ENCODE measurements at places on chromosomes 1 and 21.
A peak's percentile ranks its signal among the peaks of the same experiment; 100 is the strongest.

DNA sequence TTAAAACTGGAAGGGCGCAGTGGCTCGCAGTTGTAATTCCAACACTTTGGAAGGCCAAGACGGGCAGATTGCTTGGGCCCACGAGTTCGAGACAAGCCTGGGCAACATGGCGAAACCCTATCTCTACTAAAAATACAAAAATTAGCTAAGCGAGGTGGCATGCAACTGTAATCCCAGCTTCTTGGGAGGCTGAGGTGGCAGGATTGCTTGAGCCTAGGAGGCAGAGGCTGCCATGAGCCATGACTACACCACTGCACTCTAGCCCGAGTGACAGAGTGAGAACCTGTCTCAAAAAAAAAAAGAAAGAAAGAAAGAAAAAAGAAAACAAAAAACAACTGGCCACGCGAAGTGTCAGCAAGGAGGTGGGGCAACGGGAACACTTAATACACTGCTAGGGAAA is 6.3 kb downstream of the UBE2G2 start:
- DNase-seq = no peak

DNA sequence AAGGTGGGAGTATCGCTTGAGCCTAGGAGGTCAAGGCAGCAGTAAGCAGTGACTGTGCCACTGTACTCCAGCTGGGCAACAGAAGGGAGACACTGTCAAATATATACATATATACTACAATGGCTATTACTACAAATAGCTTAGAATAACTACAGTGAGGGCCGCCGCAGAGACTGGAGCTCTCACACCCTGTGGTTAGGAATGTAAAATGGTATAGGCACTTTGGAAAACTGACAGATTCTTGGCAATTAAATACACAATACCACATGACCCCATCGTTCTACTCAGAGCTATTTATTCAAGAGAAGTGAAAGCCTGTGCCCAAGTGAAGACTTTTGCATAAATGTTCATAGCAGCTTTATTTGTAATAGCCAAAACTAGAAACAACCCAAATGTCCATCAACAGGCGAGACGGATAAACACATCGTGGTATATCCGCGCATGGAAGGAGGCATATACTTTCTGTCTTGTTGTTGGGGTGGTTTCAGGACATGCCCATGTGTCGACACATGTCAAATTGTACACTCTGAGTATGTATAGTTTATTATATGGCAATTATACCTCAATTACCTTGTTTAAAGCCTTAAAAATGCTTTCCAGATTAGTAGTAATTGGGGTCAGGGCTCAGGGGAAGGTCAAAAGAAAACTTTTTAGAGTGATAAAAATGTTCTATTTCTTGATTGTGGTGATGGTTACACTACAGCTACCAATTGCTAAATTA is 123.4 kb downstream of the RIPK4 start:
- DNase-seq = no peak

- no peak for DNase-seq
These were observed 109.3 kb downstream of the TNFSF18 start for GRCh38 chr1:172941471-172941870.

- no peak for DNase-seq
These were observed 13.7 kb upstream of the CPLANE2 start for GRCh38 chr1:16250524-16251251.

DNA sequence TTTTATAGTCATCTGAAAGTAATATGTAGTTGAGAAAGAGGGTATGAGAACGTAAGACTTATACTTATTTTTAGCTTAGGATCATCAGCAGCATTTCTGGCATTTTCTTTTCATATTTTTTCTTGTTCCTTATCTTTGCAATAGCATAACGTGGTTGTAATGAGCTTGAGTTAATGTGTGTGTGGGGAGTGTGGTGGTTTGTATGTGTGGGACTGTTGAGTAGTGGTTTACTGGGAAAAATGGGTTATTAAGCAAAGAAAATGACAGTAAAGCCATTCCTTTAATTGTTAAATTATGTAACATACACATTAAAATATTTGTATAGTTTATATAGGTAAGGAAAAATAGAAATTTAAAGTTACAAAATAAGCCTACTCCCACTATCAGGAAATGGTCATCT is 15.2 kb downstream of the PIP5K1A start:
- DNase-seq = no peak

GRCh38 chr1:170765712-170766330 is 101.9 kb downstream of the PRRX1 start:
- no peak for DNase-seq

DNA sequence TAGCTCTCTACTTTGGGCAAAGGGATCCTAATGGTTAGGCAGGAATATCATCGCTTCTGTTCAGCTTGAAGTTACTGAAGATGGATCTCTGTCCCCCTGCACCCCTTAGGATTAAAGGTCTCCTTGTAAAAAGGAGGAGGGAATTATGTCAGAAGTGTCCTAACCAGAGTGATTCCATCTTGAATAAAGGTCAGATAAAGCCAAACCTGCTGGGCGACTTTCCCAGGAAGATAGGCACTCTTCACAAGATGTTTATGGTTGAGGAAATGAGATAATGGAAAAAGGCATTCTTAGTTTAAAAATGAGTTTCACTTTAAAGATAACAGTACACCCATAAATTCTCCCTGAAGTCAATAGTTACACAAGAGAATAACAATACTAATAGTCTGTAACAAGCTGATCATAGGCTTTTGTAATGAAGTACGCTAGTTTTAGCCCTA is 1.7 kb upstream of the NENF start:
- no peak for DNase-seq

DNA sequence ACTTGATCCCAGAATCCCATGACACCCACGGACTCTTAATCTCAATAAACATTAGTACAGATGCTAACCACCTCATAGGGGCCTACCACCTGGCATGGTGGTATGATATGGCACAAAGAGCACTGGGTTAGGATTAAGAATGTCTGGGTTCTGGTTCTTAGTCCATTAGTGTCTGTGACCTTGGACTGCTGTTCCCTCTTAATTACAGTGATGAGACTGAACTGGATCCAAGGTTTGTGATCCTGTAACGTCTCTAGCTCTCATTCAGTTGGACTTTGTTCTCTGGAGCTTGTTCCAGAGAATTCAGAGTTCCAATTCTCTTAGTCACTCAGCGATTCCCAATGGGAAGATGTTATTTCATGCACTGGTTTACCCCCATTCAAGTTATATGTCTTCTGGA is 23.6 kb upstream of the PIGC start:
- DNase-seq = no peak

GRCh38 chr1:194698908-194699318 is 1512.5 kb upstream of the B3GALT2 start:
- no peak for DNase-seq

GRCh38 chr1:45769261-45769932 is 18.9 kb upstream of the IPP start:
- DNase-seq = no peak

DNA sequence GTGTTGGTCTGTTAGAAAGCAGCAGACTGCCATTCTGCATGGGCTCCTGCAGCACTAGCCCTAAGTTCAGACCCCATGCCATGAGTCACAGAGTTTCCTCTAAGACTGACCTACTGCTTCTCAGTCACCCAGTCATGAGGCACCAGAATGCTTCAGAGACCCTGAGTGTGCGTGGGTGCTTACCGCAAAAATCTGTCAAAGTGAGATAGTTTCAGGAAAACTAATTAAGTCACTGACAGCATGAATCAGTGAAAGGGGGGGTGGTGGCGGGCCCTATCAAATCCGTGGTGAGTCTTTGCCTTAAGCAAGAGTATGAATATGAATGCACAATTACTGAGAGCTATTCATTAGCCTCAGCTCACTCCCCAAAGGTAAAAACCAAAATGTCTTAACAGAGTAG is 98.1 kb downstream of the KCTD3 start:
- no peak for DNase-seq

DNA sequence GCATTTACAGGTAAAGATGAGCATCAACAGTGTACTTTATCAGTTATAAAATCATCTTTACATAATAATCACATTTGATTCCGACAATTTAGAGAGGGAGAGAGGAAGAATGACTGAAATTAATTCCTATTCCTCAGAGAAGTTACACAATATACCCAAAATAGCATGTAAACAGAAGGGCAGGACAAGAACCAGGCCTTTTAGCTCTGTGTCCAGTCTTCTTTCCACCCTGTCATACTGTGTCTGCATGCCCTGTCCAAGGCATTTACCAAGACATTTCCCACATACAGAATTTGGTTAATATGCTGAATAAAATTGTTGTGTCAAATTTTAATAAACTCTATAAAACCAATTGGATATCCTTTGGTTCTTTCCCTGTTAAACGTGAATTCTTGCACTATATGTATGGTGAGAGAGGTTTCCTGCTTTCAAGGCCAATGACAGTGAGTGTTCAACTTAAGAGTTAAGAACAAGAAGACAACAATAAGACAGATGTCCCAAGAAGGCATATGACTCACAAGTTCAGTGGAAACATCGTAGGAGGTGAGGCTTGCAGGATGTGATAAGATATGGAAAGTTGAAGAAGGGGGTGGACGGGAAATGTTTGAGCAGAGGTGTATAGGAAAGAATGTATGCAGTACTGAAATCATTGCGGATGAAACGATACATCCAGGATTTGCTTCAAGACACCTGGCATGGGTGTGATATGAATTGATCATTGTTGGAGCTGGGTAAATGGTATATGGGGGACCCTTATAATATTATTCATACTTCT is 20.8 kb downstream of the LRRC8B start:
- DNase-seq = peak; percentile 73

- DNase-seq = peak; percentile 35
These were observed 28.2 kb downstream of the ATP8B2 start for GRCh38 chr1:154353460-154353904.

DNA sequence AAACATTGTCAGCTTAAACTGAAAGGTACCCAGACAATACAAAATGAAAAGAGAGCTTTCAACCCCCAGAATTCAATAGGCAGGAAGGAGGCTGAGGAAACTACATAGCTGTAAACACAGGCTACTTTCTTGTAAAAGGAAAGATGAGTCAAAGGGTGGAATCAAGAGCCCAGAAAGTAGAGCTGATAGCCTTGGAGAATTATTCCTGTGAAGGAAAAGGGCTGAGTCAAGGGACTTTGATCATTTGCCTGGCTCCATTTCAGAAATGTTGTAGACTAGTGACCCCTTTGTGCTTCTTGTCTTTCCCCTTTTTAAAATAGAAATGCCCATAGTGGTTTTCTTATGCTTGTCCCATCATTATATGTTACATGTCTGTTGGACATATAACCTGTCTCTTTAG is 597.6 kb downstream of the ADGRL2 start:
- DNase-seq = no peak

DNA sequence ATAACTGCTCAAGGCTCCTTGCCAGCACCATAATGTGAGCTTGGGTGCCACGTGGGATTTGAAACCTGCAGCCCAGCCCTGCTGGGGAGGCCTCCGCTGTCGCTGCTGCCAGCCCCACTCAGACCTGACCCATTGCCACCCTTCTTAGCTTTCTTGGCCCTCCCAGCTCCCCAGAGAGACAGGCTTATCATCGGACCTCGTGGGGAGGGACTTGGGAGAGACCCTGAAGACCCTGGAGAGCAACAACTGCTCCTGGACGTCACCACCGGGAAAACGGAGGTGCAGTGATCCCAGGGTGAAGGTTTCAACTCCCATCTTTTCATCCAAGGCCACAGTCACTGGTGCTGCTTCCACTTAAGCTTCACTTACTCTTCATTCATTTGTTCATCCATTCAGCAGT is 596.1 kb downstream of the PTPRU start:
- DNase-seq = no peak

DNA sequence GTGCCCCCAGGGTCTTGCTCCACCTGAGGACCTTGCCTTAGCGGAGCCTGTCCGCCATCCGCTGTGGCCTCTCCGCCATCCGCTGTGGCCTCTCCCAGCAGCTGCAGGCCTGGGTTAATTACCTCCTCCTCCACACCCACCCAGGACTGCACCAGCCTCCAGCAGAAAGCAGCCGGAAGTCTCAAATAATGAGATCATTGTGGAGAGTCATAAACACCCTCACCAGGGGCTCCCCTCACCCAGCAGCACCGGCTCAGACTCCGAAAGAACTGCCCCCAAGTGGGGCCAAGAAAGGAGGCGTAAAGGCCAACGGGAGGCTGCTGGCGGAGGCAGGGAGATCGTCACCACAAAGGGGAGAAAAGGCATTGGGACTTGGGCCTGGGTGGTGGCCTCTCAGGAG is 10.7 kb upstream of the GPR153 start:
- no peak for DNase-seq

DNA sequence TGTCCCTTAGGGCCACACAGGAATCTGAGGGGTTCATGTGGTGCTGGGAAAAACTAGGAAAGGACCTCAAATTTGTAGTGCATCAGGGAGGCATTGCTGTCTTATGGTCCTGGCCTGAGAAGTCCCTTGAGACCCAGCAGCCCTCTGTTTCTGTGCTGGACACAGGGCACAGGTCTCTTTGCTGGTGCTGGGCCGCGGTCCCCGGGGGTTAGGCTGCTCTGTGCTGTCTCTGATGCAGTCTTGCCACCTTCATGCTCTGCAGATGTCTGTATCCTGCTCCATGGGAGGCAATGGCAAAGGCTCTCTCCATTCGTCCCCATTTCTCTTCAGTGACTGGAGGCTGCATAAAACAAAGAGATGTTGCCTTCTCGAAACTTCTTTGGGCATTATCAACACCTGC is 13.0 kb downstream of the EDARADD start:
- DNase-seq = no peak

Measured in activated CD4-positive, alpha-beta T cell treated with anti-CD3 and anti-CD28 coated beads for 4 hours (primary cell).